ENCODE measurements at places on chromosomes 2 and 18.
A peak's percentile ranks its signal among the peaks of the same experiment; 100 is the strongest.

GRCh38 chr2:237327175-237327950 lies 86.6 kb downstream of the COL6A3 start:
- no peak for DNase-seq

DNA sequence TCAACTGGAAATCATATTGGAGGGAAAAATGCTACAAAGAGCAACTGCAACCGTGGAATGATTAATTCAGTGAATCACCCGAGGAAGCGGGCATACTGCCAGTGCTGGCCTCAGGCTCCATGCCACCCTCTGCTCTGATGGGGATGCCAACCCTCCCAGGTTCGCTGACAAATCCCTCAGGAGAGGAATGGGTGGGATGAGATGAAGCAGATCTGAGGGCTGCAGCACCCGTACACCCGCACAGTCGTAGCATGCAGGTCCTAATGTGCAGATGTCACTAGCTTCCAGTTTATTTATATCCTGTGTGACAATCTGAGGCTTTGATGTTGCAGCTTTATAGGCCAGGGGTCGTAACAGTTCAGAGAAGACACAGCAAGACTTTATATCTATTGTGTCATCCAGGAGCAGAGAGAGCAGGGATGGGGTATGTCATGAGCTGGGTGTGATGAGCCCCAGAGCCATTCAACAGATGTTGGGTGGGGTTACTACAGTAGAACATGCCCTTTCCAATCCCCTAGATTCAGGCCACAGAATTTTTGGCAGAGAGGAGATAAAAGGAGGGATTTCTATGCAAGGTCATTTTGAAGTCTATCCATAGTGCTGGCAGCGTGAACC lies 44.6 kb downstream of the DPP4 start:
- DNase-seq: no peak

- no peak for DNase-seq
Observed at GRCh38 chr18:37289423-37289822, 276.2 kb downstream of the CELF4 start.

DNA sequence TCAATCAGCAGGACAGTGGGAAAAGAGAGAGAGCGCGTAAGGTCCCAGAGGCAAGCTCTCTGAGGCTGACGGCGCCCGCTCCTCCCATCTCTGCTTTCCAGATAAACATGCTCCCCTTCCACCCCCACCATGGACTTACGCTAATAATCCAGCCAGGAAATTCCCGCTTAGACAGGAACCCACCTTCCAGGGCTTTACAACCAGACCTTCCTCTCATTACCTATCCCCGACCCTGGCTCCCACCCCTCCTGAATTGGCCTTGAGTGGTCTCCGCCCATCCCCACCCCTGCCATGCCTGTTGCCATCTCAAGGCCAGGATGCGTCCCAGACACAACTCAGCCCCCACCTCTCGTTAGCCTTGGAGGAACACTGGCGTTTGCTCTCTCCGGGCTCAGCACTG lies 131.1 kb downstream of the SMAD2 start:
- no peak for DNase-seq

DNA sequence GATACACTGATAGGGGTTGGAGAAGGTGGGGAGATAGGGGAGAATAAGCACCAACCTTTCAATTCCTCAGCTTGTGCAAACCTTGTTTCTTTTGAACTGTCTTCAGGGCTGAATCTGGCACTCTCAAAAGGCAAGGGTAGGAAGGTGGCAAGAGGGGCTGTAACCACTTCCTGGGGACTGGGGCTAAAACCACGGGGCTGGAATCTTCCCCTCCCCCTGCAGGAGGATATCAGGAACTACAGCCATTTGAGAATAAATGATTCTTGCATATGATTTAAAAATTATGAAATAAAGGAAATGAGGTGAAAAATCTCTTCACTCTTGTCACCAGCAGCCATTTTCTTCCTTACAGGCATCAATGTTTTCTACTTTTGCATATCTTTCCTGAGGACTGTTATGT lies 50.8 kb downstream of the ATOH8 start:
- DNase-seq: peak; percentile 30

- DNase-seq: no peak
Observed at GRCh38 chr2:206845877-206846276, 80.5 kb downstream of the FASTKD2 start.

- no peak for DNase-seq
Observed at GRCh38 chr2:182372661-182373060, 54.2 kb downstream of the PDE1A start.

GRCh38 chr2:219919506-219919905 lies 292.1 kb downstream of the SLC4A3 start:
- DNase-seq: no peak

DNA sequence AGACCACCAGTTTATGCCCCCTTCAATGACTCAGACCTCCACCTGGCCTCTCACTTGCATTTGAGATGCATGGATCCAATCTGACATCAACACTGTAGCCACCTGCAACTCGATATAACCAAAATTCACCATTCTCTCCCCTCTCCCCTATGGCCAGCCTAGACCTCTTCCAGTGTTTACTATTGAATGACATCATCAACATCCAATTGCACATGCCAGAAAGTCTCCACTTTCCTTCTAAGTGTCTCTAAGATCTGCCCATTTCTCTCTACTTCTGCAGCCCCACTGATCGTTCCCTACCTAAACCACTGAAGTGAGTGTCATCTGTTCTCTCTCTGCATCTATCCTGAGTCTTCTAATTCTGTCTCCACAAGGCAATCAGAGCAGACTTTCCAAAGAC lies 151.3 kb upstream of the APCDD1 start:
- no peak for DNase-seq

GRCh38 chr2:140200307-140200706 lies 1420.1 kb upstream of the NXPH2 start:
- no peak for DNase-seq

DNA sequence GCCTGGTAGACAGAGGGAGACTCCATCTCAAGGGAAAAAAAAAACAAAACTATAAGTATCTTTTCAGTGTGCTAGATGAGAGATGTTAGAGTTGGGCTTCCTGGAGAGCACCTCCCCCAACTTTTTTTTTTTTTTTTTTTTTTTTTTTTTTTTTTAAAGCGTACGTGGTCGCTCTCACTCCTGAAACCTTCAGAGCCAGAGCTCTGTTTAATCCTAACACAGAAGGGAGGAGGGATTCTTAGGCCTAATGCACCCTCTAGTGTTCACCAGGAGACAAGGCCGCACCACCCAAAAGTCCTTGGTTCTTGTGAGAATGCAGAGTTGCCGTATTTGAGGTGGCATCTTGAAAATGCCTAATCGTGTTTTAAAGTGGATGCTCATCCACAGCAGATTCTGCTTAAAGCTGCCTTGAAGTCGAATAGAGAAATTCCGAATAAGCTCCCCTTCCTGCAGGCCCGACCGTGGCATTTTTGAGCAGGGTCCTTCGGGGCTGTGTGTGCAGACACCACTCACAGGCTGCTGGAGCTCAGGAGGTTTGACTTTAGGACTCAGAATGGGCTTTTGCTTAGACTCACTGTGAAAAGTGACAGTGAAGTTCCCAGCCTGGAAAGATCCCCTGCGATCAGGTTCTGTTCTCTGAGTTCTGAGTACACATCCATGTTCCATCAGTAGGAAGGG lies 252.6 kb downstream of the AGAP1 start:
- no peak for DNase-seq

- no peak for DNase-seq
Observed at GRCh38 chr2:231138699-231139098, 13.9 kb upstream of the HTR2B start.

DNA sequence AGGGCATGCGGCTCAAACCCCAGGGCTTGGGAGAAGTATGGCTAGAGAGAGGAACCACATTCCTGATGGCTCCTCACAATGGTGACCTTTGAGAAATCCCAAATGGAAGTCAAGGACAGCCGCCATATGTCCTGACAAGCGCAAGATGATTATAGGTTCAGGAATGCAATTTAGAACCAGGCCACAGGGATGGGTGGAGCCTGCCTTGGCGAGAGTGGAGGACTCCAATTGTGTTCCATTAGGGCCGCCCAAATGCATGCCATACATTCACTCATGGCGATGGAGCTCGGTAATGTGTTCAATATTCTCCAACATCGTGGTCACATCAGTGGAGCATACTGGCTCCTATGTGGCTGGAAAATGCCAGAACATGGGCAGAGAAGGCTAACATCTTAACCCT lies 662.9 kb upstream of the ID2 start:
- no peak for DNase-seq

GRCh38 chr2:38599706-38600105 lies 3.0 kb downstream of the HNRNPLL start:
- no peak for DNase-seq

DNA sequence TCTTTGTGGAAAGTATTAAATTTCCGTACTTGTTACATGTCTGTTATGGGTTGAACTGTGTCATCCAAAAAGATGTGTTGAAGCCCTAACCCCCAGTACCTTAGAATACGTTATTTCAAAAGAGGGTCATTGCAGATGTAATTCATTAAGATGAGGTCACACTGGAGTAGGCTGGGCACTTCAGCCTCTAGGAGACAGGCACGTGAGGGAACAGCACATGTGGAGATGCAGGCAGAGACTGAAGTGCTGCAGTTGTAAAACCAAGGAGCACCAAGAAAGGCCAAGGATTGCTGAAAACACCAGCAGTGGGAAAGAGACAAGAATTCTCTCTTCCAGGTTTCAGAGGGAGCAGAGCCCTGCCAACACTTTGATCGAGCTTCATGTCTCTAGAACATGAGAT lies 4.6 kb upstream of the RHBDD1 start:
- DNase-seq: no peak

DNA sequence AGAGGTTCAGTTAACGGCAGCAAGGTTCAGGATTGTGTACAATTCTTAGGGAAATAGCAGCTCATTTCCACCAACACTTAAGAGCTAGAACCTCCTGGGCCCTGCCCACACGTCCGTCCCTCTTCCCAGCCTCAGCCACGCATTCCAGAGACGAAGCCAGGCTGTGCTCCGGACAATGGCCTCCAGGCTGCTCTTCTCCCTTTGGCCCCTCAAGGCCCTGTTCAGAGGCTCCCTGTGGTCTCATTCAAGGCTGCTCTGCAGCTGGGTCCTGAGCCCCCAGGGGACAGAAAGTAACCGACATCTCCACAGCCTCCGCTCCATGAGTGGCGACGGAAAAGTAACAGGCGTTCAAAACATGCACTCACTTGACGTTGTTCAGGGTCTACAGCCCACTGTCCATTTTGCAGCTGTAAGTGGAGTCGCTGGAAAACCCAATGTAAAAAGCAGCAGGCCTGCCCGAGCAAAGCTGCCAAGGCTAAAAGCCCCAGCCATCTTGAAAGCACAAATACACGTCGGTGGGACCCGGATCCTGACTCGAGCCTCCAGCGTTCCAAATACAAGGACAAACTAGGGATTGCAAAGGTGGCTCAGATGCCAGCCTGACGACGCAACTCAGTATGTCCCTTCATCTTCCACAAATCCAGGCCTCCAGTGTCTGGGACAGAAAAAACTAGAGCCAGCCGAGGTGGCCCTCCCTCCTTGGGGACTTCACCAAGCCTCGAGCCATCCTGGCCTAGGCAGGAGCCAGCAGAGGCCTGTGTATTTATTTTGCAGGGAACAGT lies 76.9 kb downstream of the NDUFA10 start:
- no peak for DNase-seq

GRCh38 chr2:166762746-166763145 lies 125.5 kb upstream of the XIRP2 start:
- no peak for DNase-seq

DNA sequence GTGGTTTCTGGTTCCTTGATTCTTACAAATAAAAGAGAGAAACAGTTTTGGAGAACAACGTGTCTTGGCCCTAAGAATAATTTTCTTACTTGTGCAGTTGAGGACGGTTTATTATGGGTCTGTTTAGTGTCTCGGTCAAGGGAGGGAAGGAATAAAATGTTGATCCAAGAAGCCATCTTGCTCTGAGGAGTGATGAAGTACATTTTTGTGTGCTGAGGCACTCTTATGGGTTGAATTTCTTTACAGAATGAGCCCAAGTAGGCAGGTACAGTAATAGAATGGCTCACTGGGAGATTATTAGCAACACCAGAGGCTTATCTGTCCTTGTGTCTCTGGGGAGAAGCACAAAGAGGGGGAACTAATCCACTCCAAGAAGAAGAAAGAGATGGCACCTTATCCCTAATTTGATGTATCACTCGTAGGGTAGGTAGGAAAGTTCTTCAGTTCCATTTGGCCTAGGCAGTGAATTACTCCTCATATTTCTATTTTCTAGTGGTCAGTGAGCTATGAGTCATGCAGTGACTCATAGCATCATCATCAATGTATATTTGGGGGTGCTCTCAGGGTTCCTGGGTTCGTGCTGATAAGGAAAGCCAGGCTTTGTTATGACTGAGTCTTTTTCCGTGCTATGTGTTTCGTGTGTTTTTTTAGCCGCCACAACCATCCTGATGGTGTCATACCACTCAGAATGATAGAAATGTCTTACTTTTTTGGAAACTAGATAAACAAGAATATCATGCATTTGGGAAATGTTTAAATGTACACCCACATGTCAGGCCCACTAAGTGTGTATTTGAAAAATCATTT lies 250.1 kb upstream of the CTAGE1 start:
- DNase-seq: no peak

DNA sequence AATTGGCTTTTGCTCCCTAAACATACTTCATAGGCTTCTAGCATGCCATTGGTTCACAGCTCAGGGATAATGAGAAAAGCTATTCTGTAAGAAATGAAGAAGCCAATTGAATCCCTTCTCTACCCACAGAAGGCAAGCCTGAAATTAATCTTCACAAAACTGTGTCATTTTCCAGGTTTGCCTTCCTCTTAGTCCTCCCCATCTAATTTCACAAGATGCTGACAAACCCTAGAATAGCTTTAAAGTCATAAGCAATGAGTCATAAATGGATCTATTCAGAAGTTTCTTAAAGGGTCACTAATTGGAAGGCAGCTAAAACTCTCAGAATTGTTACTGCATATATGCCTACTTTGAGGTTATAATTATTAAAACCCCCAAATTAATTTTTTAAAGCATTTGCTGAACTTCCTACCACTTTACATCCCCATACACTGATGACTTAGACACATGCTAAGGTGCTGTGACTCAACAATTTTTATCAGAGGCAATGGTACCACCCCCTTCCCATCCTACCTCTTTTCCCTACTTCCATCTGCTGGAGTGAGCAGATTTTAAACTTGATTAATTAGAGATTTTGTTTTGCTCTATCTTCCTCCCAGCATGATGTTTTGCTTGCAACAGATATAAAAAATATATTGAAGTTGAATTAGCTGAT lies 51.3 kb upstream of the NABP1 start:
- DNase-seq: no peak
